Kidney glomerular epithelial cell (primary cell): ENCODE measurements at places on chromosomes 16 and 17.

DNA sequence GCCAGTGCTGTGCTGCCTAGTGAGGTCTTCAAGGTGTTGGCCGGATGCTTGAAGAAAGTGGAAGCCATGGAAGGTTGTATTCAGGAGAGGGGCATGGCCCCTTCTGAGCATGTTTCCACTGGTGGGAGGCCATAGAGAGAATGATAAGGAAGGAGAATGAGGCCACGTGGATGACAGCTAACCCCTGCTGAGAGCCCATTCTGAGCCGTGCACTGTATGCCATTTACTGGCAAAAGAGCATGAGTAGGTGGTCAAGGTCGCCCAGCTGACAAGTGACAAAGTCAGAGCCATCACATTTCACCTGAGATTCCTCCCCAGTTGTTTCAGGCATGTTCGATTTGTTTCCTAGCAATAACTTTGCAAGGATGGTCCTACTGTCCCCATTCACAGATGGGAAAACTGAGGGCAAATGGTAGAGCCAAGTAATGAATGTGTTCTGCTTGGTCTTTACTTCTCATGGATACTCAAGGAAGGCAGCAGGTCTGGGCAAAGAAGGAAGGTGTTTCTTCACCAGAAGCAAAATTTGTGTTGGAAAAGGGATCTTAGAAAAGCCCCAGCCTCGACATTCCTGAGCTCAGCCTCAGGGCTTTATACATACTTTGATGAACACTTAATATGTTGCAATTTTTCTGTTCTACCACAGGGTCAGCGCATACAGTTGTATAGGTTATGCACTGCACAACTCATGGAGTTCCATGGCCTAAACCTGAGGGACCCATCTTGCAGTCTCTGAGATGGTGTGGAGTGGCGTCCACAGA is 10.5 kb upstream of the NKD1 start:
- DNase-seq = no peak

GRCh38 chr17:75271955-75272847 is 1.2 kb upstream of the MIF4GD start:
- no peak for DNase-seq

GRCh38 chr16:77856438-77857160 is 68.2 kb downstream of the VAT1L start:
- DNase-seq = no peak

DNA sequence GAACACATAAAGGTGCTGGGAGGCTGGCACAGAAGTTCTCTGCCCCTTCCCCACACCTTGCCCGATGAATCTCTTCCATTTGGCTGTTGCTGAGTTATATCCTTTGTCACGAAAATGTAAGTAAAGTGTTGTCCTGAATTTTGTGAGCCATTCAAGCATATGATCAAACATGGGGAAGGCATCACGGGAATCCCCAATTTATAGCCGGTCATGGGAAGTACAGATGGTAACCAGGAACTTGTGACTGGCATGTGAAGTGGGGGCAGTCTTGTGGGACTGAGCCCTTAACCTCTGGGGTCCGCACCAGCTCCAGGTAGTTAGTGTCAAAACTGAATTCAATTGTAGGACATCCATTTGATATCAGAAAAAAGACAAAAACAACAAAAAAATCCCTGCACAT is 13.2 kb downstream of the TOM1L2 start:
- DNase-seq = no peak

- no peak for DNase-seq
Measured at GRCh38 chr17:66491213-66491612, 188.8 kb downstream of the PRKCA start.

DNA sequence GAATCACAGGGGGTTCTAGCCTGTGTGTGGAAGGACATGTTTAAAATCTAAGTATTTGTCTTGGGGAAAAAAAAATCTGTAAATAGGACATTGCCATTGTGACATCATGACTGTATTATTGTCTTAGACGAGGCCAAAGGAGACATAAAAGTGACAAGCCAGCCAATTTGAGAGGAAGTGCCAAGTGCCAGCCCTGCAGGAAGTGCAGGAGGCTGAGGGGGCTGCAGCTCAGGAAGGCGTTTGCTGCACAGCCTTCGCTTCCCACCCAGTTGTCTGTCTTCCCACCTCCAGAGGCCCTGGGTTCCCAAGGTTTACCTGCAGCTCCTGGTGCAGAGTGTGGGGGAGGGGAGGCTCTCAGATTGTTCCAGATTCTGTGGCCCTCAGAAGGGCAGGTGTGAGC is 1.3 kb downstream of the ADCY7 start:
- DNase-seq = no peak

DNA sequence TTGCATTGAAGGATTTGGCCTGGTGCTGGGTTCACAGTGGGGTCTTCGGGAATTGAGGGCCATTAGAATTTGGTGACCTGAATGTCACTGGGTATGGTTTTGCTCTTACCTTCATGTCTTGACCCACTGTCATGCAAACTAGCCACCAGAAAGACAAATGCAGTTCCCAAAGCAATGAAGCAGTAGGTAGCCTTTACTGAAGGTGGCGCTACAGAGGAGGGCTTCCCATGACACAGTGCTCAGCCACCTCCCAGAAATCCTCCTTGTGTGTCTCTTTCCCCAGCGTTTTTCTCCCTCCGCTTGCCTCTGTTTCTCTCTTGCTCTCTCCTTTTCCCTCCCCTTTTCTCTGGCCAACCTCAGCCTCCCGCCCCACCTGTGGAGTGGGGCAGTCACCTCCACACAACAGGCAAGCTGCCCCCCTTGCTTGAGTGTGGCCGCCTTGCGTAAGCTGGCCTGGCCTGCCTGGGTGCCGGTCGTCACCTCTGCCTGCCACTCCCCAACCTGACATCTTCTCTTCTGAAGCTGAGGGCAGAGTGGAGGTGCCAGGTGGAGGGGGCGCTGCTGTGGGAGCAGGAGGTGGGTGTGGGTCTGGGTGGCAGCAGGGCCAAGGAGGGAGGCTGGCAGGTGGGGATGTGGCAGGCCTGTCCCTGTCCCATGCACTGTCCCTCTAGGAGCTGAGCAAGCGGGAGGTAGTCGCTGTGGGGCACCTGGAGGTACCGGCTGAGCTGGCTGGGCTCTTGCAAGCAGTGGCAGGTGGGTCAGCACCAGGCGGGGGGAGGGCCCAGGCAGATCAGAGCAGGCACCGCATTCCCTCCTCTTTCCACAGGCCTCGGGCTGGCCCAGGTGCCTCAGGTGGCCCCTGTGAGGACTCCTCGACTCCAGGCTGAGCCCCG is 34.7 kb downstream of the MYO15A start:
- DNase-seq = no peak

DNA sequence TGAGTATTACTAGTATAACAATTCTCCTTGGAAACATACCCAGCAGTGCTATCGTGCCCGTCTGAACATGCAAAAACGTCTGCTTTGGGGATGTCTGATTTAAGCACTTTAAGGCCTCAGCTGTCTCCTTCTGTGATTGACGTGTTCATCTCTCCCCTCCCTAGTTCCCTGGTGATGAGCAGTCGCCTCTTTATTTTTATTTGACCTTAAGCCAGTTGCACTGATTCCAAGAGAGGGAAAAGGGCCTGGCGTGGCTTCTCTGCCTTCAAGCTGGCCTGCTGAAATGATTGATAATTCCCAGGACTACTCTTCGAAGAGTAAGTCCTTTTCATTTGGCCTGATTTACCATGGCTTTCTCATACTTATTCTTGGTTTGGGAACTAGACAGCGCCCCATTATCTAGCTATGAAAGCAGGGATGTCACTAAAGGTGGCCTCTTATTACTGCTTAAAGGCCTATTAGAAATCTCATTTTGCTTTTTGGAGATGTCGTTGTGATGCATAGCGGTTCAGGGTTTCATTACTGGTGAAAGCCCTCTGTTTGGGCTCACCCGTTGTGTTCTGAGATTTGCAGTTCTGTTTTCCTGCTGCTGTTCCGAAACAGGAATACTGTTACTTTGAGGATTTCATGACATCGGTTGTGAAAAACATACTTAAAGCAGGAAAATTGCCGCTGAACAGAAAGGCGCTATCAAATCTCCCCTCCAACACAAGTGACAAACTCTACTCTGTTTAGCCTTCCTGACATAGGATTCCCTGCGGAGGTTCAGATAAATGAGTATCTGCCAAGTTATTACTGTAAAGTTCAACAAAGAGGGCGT is 65.5 kb downstream of the IQCK start:
- no peak for DNase-seq

DNA sequence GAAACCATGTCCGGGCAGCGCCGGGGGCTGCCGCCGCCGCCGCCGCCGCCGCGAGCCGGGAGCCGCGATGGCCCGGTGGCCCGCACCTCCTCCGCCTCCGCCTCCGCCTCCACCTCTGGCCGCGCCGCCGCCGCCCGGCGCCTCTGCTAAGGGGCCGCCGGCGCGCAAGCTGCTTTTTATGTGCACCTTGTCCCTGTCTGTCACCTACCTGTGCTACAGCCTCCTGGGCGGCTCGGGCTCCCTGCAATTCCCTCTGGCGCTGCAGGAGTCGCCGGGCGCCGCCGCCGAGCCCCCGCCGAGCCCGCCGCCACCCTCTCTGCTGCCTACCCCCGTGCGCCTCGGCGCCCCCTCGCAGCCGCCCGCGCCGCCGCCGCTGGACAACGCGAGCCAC is 587 bp downstream of the HS3ST4 start:
- no peak for DNase-seq

DNA sequence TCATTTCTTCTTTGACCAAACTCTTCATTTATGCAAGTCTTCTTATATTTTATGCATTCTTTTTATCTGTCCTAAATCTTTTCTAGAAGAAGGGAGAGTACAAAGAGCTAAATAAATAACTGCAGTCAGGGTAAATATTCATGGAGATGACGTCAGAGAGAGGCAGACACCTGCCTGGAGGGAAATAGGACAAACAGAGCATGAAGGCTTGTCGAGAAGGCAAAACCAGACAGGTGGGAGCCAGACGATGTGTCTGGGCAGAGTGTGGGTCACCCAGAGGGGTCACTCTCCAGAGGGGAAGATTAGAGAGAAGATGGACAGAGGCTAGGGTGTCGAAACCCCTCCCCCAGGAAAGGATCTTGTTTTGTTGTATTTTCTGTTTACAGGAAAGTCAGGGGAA is 78.3 kb upstream of the RPL38 start:
- DNase-seq = no peak

GRCh38 chr17:78343543-78344201 is 16.2 kb downstream of the SOCS3 start:
- DNase-seq = no peak
